Mesenteric fat pad (tissue), 1 donor: ENCODE measurements at places on chromosomes 7 and 10. TPM values are rescaled to one million over a fixed set of nuclear protein-coding genes. Genes with fewer than 3 reads are reported as not detected.

- DNase-seq: no peak
Observed at GRCh38 chr7:158821171-158822031, 7.9 kb downstream of the ESYT2 start.

DNA sequence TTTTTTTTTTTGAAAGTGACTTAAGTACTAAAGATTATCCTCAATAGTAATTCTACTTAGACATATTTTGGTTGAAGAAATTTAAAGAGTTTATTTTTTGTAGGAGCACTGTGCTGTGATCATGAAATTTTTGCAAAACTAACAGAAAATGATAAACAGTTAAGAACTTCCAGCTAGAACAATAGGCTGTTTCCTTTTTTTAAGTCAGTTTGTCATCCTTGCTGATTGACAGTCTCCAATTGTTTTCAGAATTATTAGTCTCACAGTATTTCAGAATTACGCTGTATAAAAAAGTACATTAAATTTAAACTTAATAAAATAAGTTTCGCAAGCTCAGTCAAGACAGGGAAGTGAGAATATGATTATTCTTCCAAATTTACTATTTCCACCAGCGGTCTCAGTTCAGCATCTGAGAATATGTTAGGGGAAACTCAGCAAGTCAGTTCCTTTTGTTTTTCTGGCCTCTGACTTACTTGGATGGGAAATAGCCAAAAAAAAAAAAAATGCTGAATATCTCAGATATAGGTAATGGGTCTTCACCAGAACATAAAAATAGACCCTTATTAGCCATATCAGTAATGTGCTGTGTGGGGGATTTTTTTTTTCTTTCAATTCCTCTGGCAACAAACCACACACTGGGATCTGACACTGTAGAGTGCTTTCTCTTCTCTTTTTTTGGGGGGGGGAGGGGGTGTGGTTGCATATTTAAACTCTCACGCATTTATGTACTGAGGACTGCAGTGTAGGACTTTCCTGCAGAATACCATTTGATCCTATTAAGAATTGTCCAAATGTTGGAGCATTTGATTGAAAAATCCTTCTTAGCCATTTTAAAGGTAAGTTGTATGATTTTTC is at the start of gene CD36:
Gene CD36 (plus strand): TSS at position 732 of the 855 bp plus-strand sequence. CDS start 8,099 bp downstream, outside the sequence.
- no peak for DNase-seq

DNA sequence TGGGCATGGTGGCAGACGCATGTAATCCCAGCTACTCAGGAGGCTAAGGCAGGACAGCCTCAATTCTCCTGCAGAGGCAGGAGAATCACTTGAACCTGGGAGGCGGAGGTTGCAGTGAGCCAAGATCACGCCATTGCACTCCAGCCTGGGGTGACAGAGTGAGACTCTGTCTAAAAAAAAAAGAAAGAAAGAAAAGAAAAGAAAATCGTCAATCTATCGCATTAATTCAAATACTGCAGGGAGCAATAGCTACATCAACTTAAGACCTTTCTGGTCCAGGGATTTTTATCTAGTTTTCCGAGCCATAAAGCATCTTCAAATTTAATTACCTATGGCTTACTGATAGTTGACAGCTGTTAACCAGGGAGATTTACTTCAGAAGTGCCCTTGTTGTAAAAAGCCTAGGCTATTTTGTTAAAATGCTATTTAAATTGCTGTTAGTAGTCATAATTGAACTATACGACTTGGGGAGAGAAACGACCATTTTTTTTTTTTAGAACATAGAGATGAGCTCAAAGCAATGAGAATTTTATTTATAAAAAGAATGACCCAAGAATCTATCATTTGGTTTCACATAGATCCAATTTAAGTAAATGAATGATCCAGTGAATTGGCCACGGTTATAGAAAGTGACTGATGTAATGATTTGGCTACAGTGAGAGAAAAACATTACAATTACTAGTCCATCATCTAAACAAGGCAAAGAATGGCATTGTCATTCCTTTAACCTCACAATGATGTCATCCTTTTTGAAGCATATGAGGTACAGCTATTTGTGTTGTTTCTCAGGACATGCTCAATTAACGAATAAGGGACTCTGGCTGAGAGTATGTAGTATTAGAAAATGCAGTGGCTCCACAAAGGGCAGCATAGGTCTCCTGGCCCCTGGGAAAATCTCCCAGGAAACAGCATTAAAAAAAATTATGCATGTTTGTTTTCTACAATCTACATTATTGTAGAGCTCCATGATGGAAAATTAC is 85.3 kb downstream of the SEMA3C start:
- DNase-seq: no peak

DNA sequence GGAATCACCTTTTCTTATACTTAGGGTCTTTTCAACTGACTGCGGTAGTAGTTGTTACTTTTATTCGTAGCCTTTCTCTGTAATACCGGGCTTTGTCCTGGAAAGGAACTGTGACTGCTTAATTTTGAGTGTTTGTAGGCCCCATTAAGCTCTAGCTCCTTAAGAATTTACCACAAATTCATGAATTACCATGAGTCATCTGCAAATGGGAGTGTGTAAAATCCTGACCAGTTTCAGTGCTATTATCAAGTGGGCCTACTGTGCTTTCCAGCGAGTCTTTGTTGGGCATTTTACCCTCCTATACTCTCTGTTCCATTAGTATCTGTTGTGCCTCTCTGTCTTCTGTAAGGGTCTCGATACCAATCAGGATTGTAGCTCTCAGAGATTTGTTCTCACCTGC is 49.7 kb downstream of the ZMYND11 start:
- DNase-seq: no peak

The ARL3 gene
- 5.7 TPM for total RNA-seq

DNA sequence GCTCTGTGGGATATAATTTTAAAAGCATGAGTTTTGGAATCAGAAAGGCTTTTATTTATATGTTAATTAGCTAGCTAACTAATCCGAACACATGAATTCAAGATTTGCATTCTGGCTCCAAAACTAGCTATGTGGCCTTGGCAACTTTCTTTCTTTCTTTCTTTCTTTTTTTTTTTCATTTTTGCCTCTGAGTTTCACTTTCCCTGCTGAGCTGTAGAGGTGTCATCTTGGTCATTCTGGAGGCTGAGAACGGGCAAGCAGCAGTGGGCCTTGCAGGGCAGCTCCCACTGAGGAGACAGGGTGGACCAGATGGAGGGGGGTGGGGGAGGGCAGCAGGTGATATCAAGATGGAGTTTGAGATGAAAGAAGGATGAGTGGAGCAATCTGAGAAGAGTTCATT is 24.8 kb upstream of the SFMBT2 start:
- DNase-seq: no peak

The SGCE gene
- total RNA-seq: 58.1 TPM
